ENCODE measurements at places on chromosomes 2 and 18. TPM values are rescaled to one million over a fixed set of nuclear protein-coding genes. Genes with fewer than 3 reads are reported as not detected.

Gene DCDC2C
- total RNA-seq = not detected

Gene HOXD1
- 1.1 TPM for total RNA-seq

Gene USP37
- 13.9 TPM for total RNA-seq

Gene PID1
- 56.5 TPM for total RNA-seq

Gene DYNAP
- total RNA-seq = not detected

Gene CNDP1
- not detected for total RNA-seq

Gene GBX2
- total RNA-seq = not detected

Gene MEP1B
- total RNA-seq = 0.42 TPM

Gene SLC4A3
- total RNA-seq = 6.7 TPM

Gene ZBTB7C
- 14.2 TPM for total RNA-seq

Gene FBLN7
- total RNA-seq = 5.3 TPM

Gene APCDD1
- total RNA-seq = 232 TPM

Gene COL4A4
- total RNA-seq = 0.45 TPM

Gene CPS1
- total RNA-seq = 3.8 TPM

Gene ST8SIA3
- not detected for total RNA-seq

Gene ANKRD30B
- total RNA-seq = 0.39 TPM

Gene UGT1A4
- total RNA-seq = not detected

Gene DOK6
- 1.6 TPM for total RNA-seq

Gene CD8B2
- not detected for total RNA-seq

Gene ELOA2
- not detected for total RNA-seq
